ENCODE measurements at places on chromosomes 1 and 21.

- no peak for DNase-seq
These were observed 38.3 kb downstream of the IFI44 start for GRCh38 chr1:78687914-78688313.

GRCh38 chr1:33460947-33461629 is 11.4 kb upstream of the ZSCAN20 start:
- peak; percentile 37 for DNase-seq

DNA sequence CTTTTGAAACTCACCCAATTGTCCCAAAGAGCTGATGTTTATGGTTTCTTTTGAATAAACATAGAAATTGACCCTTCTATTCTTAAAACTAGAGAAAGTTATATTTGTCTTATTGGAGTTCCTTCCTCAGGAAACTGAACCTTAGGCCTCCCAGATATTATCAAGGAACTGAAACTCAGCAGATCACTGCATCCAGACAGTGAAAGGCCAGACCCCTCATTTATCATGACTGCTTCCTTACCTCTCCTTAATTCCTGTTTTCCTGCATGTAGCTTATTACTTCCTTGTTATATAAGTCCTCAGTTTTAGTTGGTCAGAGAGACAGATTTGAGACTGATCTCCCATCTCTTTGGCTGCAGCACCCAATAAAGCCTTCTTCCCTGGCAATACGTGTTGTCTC is 27.5 kb downstream of the SLC22A15 start:
- no peak for DNase-seq

DNA sequence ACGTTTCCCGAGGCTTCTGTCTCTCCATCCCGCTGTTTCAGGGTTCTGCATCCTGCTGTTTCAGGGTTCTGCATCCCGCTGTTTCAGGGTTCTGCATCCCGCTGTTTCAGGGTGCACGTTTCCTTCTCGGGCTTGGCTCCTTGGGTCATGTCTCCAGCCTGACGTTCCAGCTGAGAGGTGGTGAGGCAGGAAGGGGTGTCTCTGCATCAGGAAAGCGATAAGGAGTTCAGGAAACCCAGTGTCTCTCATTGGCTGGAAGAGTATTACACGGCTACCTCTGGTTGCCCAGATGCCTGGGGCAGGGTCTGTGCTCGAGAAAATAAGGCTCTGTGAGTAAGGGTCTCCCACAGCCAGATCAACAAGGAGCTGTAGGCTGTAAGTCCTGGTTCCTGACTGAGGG is 21.1 kb downstream of the ADARB1 start:
- DNase-seq, result no peak

- DNase-seq, result no peak
These were observed 363.4 kb downstream of the PDE4B start for GRCh38 chr1:66156144-66156543.

- no peak for DNase-seq
These were observed 12.9 kb downstream of the RNU5D-1 start for GRCh38 chr1:44718091-44718490.

- no peak for DNase-seq
These were observed 95.7 kb upstream of the AKT3 start for GRCh38 chr1:243945727-243946126.

- no peak for DNase-seq
These were observed 53.8 kb downstream of the PCNT start for GRCh38 chr21:46377789-46378188.

Measured in adrenal gland (tissue), 19 donors.